CD4-positive, alpha-beta T cell (primary cell): ENCODE measurements at places on chromosomes 2 and 18.

- no peak overlapping the region for H3K27ac ChIP-seq
- no peak overlapping the region for H3K4me3 ChIP-seq
- H3K36me3 ChIP-seq: no peaks in the 10 kb centered on the region
- no peak for DNase-seq
- no peaks in the 10 kb centered on the region for H3K27me3 ChIP-seq
- H3K4me1 ChIP-seq: no peaks in the 10 kb centered on the region
Measured at GRCh38 chr2:176892676-176893226, 319.8 kb upstream of the HNRNPA3 start.

- no peak for DNase-seq
- H3K27me3 ChIP-seq: no peaks in the 10 kb centered on the region
- H3K4me1 ChIP-seq: peaks cover 14% of the 10 kb centered on the region
- H3K27ac ChIP-seq: no peak overlapping the region
Measured at GRCh38 chr2:136178941-136179601, 61.1 kb upstream of the CXCR4 start.

- no peak overlapping the region for H3K27ac ChIP-seq
- no peaks in the 10 kb centered on the region for H3K36me3 ChIP-seq
- DNase-seq: no peak
- H3K4me1 ChIP-seq: no peaks in the 10 kb centered on the region
- H3K27me3 ChIP-seq: no peaks in the 10 kb centered on the region
Measured at GRCh38 chr2:218343591-218343990, 13.1 kb upstream of the CATIP start.

GRCh38 chr2:222960126-222960525 is 91.9 kb upstream of the KCNE4 start:
- DNase-seq: no peak
- H3K4me3 ChIP-seq: no peak overlapping the region
- H3K27ac ChIP-seq: no peak overlapping the region
- H3K27me3 ChIP-seq: no peaks in the 10 kb centered on the region

DNA sequence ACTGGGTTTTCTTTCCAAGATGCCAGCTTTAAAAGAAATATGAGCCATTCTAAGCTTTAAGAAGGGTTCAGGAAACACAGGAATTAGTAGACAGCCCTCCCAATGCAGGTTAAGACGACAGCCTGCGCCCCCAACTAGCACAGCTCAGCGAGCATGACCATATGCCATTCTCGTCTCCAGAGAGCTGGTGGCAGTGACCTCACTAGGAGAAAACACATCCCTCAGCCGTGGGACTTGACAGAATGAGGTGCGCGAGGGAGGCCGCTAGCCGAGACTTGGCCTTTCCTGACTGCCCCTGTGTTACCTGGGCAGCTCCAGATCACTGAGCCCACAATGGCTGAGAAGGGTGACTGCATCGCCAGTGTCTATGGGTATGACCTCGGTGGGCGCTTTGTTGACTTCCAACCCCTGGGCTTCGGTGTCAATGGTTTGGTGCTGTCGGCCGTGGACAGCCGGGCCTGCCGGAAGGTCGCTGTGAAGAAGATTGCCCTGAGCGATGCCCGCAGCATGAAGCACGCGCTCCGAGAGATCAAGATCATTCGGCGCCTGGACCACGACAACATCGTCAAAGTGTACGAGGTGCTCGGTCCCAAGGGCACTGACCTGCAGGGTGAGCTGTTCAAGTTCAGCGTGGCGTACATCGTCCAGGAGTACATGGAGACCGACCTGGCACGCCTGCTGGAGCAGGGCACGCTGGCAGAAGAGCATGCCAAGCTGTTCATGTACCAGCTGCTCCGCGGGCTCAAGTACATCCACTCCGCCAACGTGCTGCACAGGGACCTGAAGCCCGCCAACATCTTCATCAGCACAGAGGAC is 103.9 kb downstream of the MAPK4 start:
- no peaks in the 10 kb centered on the region for H3K36me3 ChIP-seq
- no peak overlapping the region for H3K4me3 ChIP-seq
- DNase-seq: no peak
- no peaks in the 10 kb centered on the region for H3K4me1 ChIP-seq

GRCh38 chr2:200454927-200455801 is 54.7 kb downstream of the KCTD18 start:
- H3K4me1 ChIP-seq: peaks cover 15% of the 10 kb centered on the region
- no peak for DNase-seq
- no peaks in the 10 kb centered on the region for H3K36me3 ChIP-seq
- no peak overlapping the region for H3K27ac ChIP-seq

DNA sequence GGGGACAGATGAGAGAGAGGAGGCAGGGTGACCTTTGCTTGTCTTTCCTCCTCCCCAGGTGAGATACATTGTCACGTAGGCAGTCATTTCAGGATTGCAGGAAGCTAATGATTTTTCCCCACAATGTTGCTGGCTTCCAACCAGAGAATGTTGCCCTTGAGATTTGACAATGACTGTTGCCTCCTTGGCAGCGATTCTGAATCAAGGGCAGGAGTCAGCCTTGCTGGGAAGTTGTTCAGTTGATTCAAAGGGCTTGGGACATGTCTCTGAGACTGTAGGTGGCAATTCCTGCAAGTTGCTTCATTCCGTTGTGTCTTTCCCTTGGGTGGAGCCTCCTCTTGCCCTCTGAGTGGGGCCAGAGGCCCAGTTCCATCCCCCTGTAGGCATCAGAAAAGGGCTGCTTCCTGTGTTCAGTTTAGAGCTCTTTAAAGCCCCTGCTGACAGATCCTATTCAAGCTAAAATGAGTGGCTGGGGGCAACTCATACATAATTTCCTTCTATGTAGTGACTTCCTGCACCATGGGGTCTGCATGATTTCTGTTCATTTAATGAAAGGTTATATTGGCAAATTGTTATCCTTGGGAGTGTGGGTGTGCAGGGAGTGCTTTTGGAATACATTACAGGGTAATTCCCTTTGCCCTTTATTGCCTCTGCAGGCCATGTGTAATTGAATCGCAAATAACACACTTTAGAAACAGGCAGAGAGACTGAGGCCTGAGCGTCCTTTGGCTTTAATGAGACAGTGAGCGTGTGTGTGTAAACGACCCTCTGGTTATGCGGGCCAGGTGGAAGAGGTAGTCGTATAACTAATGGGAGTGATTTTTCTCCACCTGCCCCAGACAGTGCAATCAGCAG is 52.4 kb downstream of the GPR39 start:
- H3K36me3 ChIP-seq: no peaks in the 10 kb centered on the region
- no peaks in the 10 kb centered on the region for H3K27me3 ChIP-seq
- H3K4me3 ChIP-seq: no peak overlapping the region
- no peak for DNase-seq
- H3K4me1 ChIP-seq: no peaks in the 10 kb centered on the region

- no peak overlapping the region for H3K4me3 ChIP-seq
- no peaks in the 10 kb centered on the region for H3K36me3 ChIP-seq
Measured at GRCh38 chr2:188983427-188984064, 9.4 kb downstream of the COL3A1 start.

- H3K4me1 ChIP-seq: no peaks in the 10 kb centered on the region
- H3K27ac ChIP-seq: no peak overlapping the region
- DNase-seq: no peak
- H3K4me3 ChIP-seq: no peak overlapping the region
- no peaks in the 10 kb centered on the region for H3K36me3 ChIP-seq
- H3K27me3 ChIP-seq: no peaks in the 10 kb centered on the region
Measured at GRCh38 chr2:72128843-72129227, 18.8 kb downstream of the CYP26B1 start.

DNA sequence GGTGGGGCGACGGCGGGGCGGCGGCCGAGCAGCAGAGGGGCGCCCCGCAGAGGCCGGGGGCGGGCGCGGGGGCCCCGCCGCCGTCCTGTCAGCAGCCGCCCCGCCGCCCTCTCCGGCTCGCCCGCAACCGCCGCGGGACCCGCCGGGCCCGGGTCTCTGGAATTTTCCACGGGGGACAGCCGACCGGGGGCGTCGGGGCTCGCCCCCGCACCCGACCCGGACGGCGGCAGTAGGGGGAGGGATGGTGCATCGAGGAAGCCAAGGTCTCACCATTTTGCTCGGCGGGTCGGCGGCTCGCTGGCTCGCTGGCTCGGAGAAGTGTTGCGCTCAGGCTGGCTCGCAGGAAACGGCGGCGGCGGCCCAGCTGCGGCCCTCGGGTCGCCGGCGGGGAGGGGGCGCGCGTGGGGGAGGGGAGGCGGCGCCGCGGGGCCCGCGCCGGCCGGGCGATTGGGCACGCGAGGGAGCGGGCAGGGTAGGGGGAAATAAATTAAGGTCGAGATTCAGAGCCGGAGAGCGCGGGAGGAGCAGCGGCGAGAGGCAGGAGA is 405 bp downstream of the PPP3R1 start:
- no peaks in the 10 kb centered on the region for H3K27me3 ChIP-seq
- peak; percentile 70 for DNase-seq
- peak overlapping the region; percentile 90 for H3K27ac ChIP-seq
- no peaks in the 10 kb centered on the region for H3K36me3 ChIP-seq
- peaks cover 33% of the 10 kb centered on the region for H3K4me1 ChIP-seq

GRCh38 chr18:63058521-63058920 is 261.0 kb downstream of the BCL2 start:
- H3K27me3 ChIP-seq: no peaks in the 10 kb centered on the region
- H3K4me3 ChIP-seq: no peak overlapping the region
- no peak for DNase-seq
- H3K27ac ChIP-seq: no peak overlapping the region

- H3K4me1 ChIP-seq: no peaks in the 10 kb centered on the region
- no peaks in the 10 kb centered on the region for H3K36me3 ChIP-seq
- no peak overlapping the region for H3K4me3 ChIP-seq
- no peak for DNase-seq
- no peaks in the 10 kb centered on the region for H3K27me3 ChIP-seq
Measured at GRCh38 chr2:35963824-35964223, 391.8 kb upstream of the CRIM1 start.

DNA sequence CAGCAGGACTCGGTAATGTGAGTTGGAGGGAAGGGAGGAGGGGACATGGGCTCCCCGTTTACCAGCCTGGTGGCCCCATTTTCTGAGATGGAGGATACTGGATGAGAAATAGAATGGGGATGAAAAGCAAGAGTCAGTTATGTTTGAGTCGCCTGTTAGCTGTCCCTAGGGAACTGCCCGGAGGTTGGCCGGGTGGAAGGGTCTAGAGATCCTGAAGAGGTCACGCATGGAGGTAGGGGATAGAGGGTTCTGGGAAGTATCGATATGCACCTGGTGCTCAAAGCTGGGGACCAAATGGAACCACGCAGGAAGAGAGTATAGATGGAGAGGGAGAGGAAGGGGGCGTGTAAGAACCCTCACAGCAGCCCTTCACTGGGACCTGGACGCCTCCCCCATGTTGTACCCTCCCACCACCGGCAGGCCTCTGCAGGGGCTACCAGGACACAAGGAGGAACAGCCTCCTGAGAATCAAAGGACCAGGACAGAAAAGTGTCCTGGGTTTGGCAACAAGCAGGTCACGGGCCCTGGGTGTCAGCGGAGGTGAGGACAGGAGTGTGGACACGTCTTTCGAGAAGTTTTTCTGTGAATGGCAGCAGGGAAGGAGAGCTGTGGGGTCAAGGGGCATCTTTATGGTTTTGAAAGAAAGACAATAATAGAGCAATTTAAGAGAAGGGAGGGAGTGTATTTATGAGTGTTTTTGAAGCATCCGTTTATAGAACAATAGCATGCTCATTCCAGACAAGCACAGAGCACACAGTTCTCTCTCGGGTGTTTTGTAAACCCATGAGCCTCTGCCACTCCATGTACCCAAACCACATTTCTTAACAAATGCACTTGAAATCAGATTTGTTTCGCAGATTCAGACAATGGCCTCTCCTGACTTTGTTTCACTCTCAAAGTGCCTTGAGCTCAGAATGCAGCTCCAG is 132.2 kb downstream of the SMAD7 start:
- peaks cover 40% of the 10 kb centered on the region for H3K4me1 ChIP-seq
- H3K27me3 ChIP-seq: no peaks in the 10 kb centered on the region
- H3K36me3 ChIP-seq: no peaks in the 10 kb centered on the region
- no peak overlapping the region for H3K4me3 ChIP-seq

GRCh38 chr2:12515871-12516270 is 200.9 kb upstream of the TRIB2 start:
- H3K36me3 ChIP-seq: no peaks in the 10 kb centered on the region
- no peaks in the 10 kb centered on the region for H3K27me3 ChIP-seq
- H3K4me3 ChIP-seq: no peak overlapping the region
- peaks cover 33% of the 10 kb centered on the region for H3K4me1 ChIP-seq
- no peak for DNase-seq

- no peaks in the 10 kb centered on the region for H3K36me3 ChIP-seq
- H3K4me3 ChIP-seq: no peak overlapping the region
- DNase-seq: peak; percentile 33
- no peak overlapping the region for H3K27ac ChIP-seq
Measured at GRCh38 chr18:9825571-9826073, 60.2 kb upstream of the TXNDC2 start.

- H3K36me3 ChIP-seq: no peaks in the 10 kb centered on the region
- H3K4me1 ChIP-seq: peaks cover 6% of the 10 kb centered on the region
- H3K27me3 ChIP-seq: peaks cover 2% of the 10 kb centered on the region
- H3K27ac ChIP-seq: no peak overlapping the region
- peak; percentile 35 for DNase-seq
Measured at GRCh38 chr2:94874277-94874997, 3.2 kb downstream of the TEKT4 start.

DNA sequence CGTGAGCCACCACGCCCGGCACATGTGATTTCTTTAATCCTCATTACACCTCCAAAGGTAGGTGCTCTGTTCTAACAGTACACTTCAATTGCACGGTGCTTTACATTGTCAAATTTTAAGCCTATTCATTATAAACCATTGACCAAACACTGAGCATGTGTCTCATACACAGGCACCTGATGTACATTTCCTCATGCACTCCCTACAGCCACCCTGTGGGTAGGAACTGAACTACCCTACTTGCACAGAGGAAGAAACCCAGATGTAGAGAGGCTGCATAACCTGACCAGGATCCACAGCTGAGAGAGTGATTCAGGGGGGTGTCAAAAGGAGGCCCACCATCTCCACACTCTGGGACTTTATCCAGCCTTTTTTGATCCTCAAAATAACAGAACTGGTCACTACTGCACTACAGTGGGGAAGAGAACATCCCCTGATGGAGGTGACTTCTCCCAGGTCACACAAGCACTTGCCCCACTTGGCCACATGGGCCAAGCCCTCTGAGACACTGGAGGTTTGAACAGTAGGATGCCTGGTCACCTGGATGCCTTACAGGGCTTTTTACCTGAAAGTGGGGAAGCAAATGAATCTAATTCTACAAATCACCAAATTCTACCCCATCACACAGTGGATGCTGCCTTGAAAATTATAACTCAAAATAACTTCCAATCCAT is 6.9 kb upstream of the DPYSL5 start:
- H3K27me3 ChIP-seq: peaks cover 15% of the 10 kb centered on the region
- no peak overlapping the region for H3K27ac ChIP-seq
- H3K4me1 ChIP-seq: no peaks in the 10 kb centered on the region
- no peak overlapping the region for H3K4me3 ChIP-seq
- DNase-seq: no peak

DNA sequence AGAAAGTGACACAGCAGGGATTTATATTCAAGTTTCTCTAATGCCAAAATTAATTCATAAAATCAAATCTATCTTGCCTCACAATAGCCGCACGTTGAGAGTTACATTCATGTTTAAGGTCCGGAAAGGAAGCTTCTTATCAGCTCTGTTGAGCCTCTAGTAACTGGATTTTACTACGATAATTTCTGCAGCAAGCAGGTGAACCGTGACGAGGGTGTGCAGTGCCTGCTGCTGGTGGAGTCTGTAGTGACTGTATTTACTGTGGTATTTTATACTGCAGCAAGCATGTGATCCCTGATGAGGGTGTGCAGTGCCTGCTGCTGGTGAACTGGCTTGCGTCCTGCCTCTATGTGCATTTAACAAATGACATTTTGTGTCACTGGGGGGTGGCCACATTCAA is 120.0 kb downstream of the SNTG2 start:
- H3K27me3 ChIP-seq: no peaks in the 10 kb centered on the region
- no peaks in the 10 kb centered on the region for H3K4me1 ChIP-seq
- DNase-seq: no peak
- no peaks in the 10 kb centered on the region for H3K36me3 ChIP-seq
- no peak overlapping the region for H3K4me3 ChIP-seq
